ENCODE measurements at places on chromosomes 16 and 17.

- DNase-seq = peak; percentile 44
Observed at GRCh38 chr16:75385507-75386152, 47.7 kb downstream of the CFDP1 start.

DNA sequence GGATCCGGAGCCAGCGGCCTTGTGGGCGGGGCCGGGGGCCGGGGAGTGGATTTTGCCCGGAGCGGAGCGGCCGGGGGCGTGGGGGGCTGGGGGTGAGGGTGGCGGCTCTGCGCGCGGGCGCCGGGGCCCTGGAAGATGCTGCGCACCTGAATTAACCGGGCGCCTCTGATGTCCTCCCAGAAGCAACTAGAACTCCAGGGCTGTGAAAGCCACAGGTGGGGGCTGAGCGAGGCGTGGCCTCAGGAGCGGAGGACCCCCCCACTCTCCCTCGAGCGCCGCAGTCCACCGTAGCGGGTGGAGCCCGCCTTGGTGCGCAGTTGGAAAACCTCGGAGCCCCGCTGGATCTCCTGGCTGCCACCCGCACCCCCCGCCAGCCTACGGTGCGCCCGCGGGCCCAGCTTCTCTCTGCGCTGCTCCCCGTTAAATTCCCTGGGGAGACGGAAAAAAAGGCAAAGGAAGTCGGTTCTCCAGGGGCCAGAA, 549 bp downstream of the SLC26A11 start:
- DNase-seq = no peak

GRCh38 chr16:51697454-51697853, 546.4 kb upstream of the SALL1 start:
- DNase-seq = no peak

GRCh38 chr17:12089809-12090384, 69.2 kb downstream of the MAP2K4 start:
- no peak for DNase-seq
